ENCODE measurements at places on chromosomes 6 and 20.

DNA sequence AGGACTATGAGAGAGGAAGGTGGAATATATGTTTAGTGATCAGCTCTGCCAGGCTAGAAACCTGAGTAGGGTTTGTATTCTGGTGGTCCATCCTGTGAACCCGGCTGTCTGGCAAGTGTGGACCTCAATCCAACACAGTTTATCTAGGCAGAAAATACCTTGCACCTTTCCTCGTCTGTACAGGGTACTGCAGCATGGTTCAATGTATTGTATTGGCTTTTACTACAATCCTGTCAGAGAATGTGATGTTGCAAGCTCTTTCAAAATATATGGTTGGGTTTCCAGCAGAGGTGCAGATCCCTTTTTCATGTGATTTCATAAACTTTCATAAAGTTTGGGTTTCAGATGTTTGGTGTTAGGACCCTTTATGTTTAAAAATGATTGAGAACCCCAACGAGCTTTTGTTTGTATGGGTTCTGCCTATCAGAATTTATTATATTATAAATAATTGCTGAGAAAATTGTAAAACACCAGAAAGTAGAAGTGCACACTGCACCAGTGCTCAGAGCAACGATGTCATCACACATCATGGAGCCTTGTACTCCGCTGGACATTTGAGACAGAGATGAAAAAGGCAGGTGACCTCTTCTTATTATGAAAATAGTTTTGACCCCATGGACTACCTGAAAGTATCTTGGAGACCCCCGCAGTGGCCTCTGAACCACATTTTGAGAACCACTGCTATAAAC is 106.6 kb downstream of the RTN4IP1 start:
- DNase-seq: no peak

GRCh38 chr6:43301081-43301870 is 3.2 kb downstream of the SLC22A7 start:
- no peak for DNase-seq

GRCh38 chr20:37236462-37236861 is 25.2 kb downstream of the GHRH start:
- DNase-seq: no peak

- DNase-seq: no peak
Observed at GRCh38 chr6:28333599-28334018, 2.3 kb downstream of the ZSCAN31 start.

DNA sequence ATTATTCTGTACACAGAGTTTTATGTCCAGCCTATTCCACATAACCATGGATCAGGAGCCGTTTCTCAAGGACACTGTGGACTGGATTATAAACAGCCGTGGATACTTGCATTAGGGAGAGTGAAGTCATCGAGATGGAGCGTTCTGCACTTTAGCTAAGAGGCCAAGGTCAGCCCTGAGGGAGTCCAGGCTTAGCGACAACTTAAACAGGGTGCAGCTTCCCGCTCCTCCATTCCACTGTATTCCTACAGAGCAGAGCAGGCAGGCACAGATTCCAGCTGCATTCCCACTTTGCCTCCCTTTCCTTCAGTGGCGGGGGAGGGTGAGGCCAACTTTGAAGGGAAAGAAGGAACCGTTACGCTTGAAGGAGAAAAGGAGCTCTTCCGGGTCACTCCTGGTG is 59.5 kb downstream of the RAMACL start:
- no peak for DNase-seq

DNA sequence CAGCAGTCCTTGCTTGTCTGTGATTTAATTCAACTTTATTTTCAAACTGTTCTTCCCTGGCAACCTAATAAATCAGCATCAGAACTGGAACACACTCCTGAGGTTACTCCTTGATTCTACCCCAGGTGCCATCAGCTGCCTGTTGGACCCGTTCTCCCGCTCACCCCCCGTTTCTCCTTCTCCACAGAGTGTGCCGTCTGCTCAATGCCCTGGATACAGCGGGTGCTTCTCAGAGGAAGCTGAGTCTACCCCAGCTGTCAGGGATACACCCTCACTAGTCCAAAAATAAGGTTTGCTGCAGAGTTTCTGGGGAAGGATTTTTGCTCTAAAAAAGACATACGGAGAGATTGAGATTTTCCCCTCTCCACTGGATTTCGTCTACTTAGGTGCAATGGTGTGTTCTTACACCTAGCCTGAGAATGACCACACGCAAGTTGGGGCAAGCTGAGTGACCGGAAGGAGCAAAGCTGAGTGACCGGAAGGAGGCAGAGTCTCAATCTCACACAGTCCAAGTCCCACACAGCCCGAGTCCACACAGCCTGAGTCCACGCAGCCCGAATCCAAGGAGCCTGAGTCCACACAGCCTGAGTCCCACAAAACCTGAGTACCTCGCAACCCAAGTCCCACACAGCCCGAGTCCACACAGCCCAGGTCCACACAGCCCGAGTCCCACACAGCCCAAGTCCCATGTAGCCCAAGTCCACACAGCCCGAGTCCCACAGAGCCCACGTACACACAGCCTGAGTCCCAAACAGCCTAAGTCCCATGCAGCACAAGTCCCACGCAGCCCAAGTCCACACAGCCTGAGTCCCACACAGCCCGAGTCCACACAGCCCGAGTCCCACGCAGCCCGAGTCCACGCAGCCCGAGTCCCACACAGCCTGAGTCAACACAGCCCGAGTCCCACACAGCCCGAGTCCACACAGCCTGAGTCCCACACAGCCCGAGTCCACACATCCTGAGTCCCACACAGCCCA is 58.6 kb upstream of the DACT2 start:
- DNase-seq: no peak

- no peak for DNase-seq
Observed at GRCh38 chr6:34465531-34466241, at the start of gene PACSIN1. TSS of gene PACSIN1 (plus strand) at chr6:34466076. CDS start at chr6:34526306, 60,230 bp downstream.

GRCh38 chr20:20395903-20396568 is 28.1 kb downstream of the INSM1 start:
- no peak for DNase-seq

DNA sequence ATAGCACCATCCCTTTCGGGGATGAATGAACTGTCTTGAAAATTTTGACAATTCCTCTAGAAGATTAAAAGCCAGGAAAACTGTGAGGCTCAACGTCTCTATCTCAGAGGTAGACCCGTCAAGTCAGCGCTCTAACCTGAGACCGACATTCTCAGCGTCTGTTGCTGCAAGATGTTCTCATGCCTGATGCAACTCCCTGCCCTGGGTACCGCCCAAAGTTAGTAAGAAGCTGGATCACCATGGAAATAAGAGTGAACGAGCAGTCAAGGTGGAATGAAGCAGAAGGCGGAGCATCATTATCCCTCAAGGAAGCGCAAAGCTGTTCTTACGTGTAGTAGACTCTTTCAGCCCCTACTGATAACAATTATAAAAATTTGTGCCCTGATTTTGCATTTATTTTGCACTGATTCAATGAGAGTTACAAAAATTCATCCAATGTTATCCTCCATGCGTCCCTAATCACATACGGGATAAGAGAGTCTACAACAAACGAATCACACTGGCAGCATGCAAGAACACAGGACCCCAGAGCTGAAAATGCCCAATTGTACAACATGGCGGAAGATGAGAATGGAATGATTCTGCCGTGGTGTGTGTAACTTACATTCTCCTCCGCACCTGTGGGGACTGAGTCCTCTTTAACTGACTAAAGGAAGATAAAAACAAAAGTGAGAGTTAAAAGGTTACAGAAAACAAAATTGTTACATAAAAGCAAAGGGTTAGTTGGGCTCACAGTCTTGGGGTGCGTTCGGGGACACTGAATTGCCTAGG is 95.4 kb downstream of the BCAS1 start:
- DNase-seq: no peak

GRCh38 chr6:579339-579738 is 77.6 kb downstream of the HUS1B start:
- no peak for DNase-seq

GRCh38 chr6:85273870-85274269 is 176.0 kb upstream of the NT5E start:
- no peak for DNase-seq

DNA sequence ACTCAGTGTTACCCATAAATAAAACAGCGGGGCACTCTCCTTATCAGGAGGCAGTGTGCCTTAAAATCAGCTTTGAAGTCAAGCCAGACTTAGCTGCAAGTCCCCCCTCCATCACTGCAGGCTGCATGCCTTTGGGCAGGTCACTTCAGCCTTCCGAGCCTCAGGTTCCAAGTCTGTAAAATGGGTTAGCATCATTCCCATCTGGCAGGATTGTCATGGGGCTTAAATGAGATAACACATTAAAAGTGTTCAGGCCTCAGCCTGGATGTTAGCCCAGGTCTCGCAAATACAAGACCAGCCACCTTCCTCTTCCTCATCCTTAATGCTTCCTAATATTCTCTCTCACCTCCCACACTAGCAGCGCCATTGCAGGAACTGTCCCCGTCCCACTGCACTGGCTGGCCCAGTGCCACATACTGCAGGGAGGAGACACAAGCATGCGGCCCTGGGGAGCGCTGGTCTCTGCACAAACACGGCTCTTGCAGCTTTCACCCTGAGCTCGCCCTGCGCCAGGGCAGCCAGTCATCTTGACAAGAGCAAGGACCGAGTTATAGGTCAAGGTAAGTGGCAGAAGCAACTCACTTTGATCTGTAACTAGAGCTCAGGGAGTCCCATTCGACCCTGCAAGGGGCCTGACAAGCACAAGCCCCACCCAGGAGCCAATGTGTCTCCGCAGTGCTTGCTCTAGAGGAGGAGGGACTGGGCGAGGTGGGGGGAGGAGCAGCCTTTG is 564.6 kb upstream of the AGPAT4 start:
- DNase-seq: no peak

GRCh38 chr6:147127587-147127986 is 76.6 kb upstream of the STXBP5 start:
- DNase-seq: no peak

DNA sequence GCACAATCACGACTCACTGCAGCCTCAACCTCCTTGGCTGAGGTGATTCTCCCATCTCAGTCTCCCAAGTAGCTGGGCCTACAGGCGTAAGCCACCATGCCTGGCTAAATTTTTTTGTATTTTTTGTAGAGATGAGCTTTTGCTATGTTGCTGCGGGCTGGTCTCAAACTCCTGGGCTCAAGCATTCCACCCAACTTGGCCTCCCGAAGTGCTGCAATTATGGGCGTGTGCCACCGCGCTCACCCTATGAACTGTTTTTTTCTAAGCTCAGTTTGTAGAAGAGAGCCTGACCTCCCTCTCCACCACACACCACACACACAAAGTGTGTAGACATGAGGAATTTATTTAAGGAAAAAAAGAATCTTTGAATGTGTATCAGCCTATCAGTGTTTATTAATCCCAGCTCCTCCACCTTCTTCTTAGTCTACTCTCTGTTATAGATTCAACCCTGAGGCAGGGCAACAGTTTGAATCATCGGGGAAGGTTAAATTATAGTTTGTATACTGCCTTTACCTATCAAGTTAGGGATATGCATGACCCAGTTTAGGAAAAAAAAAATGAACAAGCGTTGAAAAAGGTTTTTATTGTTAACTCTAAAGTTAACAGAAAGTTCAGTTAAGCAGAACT is 74.1 kb downstream of the PLEKHG1 start:
- DNase-seq: no peak

DNA sequence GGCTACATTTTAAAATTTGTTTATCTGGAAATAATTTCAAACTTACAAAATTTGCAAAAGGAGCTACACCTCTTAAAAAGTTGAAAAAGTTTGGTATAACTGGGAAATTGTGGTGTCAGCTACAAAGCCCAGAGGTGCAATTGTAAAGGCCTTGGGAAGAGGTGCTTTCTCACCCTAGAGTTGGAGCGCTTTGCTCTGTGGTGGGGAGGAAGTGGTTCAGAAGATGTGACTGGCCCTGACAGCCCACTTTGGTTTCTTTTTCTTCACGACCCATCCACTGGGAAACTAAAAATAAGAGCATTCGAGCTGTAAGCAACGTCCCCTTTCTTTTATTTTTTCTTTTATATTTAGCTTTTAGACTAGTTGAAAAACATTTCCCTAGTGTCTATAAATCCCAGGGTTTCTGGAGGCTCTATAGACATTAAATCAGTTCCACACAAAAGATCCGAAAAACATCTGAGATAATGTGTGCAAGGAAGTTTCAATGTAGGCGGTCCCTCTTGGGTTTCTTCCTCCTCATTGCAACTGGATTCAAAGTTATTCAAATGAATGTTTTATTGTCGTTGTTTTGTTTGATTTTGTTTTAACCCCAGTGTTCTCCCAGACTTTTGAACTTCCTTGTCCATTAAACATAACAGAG is 397.8 kb downstream of the KIF16B start:
- DNase-seq: no peak

GRCh38 chr6:50198245-50198644 is 148.5 kb upstream of the DEFB112 start:
- no peak for DNase-seq

- no peak for DNase-seq
Observed at GRCh38 chr6:81682858-81683620, 69.4 kb downstream of the TENT5A start.

GRCh38 chr6:22575190-22575589 is 5.8 kb downstream of the HDGFL1 start:
- DNase-seq: no peak

GRCh38 chr6:157690441-157691210 is 132.4 kb upstream of the SNX9 start:
- no peak for DNase-seq

- no peak for DNase-seq
Observed at GRCh38 chr20:45300961-45301360, 5.7 kb upstream of the RBPJL start.

- no peak for DNase-seq
Observed at GRCh38 chr6:41960028-41960427, 18.4 kb upstream of the CCND3 start.

- DNase-seq: no peak
Observed at GRCh38 chr20:13526551-13526950, 112.2 kb downstream of the TASP1 start.

DNA sequence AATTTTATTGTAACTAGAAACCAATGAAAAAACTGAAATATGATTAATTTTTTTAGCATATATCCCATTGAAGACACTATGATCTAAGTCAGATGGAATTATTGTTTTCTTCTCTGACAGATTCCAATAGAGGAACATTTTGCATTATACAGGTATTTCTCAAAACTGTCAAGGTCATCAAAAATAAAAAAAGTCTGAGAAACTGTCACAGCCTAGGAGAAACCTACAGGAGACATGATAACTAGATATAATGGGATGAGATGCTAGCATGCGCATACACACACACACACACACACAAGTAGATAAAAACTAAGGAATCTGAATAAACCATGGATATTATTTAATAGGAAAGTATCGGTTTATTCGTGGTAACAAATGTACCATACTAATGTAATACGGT is 161.9 kb upstream of the HCRTR2 start:
- DNase-seq: no peak

DNA sequence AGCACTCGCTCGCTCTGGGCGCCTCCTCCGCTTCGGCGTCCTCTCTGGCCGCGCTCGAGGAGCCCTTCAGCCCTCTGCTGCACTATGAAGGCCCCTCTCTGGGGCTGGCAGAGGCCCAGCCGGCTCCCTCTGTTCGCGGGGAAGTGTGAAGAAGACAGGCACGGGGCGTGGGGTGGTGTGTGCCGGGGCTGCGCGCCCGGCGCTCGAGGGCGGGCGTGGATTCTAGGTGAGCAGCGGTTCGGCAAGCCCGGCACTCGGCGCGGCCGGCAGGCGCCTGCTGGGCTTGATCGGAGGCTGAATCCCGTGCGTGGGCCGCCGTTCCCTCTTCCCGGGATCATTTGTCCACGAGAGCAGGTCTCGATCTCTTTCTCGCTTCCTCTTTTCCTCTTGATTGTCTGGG is 153.0 kb downstream of the SLC35B3 start:
- no peak for DNase-seq

Measured in T-helper 22 cell (primary cell).